ENCODE measurements at places on chromosomes 2 and 18.

GRCh38 chr2:235135990-235136561 lies 184.3 kb downstream of the SH3BP4 start:
- peak; percentile 22 for DNase-seq
- no peaks in the 10 kb centered on the region for H3K4me1 ChIP-seq
- H3K4me3 ChIP-seq = no peak overlapping the region
- H3K27ac ChIP-seq = no peak overlapping the region
- H3K36me3 ChIP-seq = no peaks in the 10 kb centered on the region
- peaks cover 6% of the 10 kb centered on the region for H3K27me3 ChIP-seq

DNA sequence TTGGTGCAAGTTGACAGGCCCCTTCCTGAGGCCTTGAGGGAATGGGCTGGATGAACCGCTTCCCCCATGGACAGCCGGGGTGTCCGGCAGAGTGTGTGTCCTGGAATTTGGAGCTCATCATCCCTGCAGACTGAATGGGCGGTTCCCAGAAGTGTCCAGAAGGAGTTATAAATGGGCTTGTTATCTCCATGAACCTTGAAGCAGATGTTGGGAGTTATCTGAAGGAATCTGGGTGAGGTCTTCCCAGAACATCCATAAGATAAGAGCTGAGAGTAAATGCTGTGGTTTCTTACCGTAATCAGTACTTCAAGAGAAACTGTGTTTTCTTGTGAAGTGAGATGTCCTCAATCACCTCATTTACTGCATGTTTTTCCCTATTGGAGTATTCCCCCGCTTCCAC lies 21.1 kb downstream of the PLB1 start:
- no peaks in the 10 kb centered on the region for H3K4me1 ChIP-seq
- no peak for DNase-seq
- H3K27me3 ChIP-seq = peaks cover 6% of the 10 kb centered on the region
- H3K27ac ChIP-seq = no peak overlapping the region
- peaks cover 8% of the 10 kb centered on the region for H3K36me3 ChIP-seq

GRCh38 chr2:66082581-66082980 lies 352.3 kb upstream of the MEIS1 start:
- no peaks in the 10 kb centered on the region for H3K27me3 ChIP-seq
- DNase-seq = no peak
- H3K4me3 ChIP-seq = no peak overlapping the region
- H3K4me1 ChIP-seq = no peaks in the 10 kb centered on the region

- peaks cover 26% of the 10 kb centered on the region for H3K36me3 ChIP-seq
- no peak for DNase-seq
- no peaks in the 10 kb centered on the region for H3K4me1 ChIP-seq
- peaks cover 3% of the 10 kb centered on the region for H3K27me3 ChIP-seq
- H3K27ac ChIP-seq = no peak overlapping the region
Measured at GRCh38 chr2:144015655-144016245, 504.2 kb downstream of the ZEB2 start.

- no peak overlapping the region for H3K27ac ChIP-seq
- H3K4me3 ChIP-seq = no peak overlapping the region
- H3K27me3 ChIP-seq = no peaks in the 10 kb centered on the region
- H3K36me3 ChIP-seq = no peaks in the 10 kb centered on the region
Measured at GRCh38 chr18:39705362-39705761, 2139.8 kb upstream of the CELF4 start.

DNA sequence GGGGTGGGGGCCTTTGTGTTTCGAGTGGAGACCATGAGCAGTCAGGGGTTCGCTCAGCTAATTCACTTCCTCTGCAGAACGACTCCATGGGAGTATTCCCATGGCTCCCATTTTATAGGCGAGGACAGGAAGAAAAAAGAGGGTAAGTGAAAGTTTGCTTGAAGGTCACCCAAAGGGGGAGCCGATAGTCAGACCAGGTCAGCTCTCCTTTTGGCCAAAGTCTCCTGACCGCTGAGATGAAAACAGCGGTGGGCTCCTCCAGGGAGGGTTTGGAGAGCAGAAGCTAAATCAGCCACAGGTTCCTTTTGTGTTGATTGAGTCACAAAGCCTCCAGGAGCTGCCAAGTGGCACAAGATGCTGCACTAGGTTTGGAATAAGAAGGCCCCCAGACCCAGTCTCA lies 34.1 kb upstream of the CTAGE1 start:
- no peak for DNase-seq
- H3K27ac ChIP-seq = no peak overlapping the region
- H3K4me3 ChIP-seq = no peak overlapping the region
- H3K27me3 ChIP-seq = peaks cover 7% of the 10 kb centered on the region
- peaks cover 13% of the 10 kb centered on the region for H3K4me1 ChIP-seq

GRCh38 chr2:148058641-148059040 lies 37.8 kb downstream of the MBD5 start:
- peaks cover 4% of the 10 kb centered on the region for H3K36me3 ChIP-seq
- no peak overlapping the region for H3K27ac ChIP-seq
- no peak overlapping the region for H3K4me3 ChIP-seq
- no peaks in the 10 kb centered on the region for H3K4me1 ChIP-seq
- no peaks in the 10 kb centered on the region for H3K27me3 ChIP-seq

Measured in immature natural killer cell (primary cell).